IPS DF 19.7 (cell line): ENCODE measurements at places on chromosomes 1 and 21.

- no peak for DNase-seq
Observed at GRCh38 chr21:24272521-24272938, 1334.8 kb downstream of the MRPL39 start.

GRCh38 chr1:104780470-104781078, 1030.9 kb downstream of the AMY1C start:
- no peak for DNase-seq

GRCh38 chr1:239805851-239806772, 285.6 kb upstream of the FMN2 start:
- DNase-seq = no peak

GRCh38 chr1:97071173-97071572, 349.6 kb downstream of the PTBP2 start:
- no peak for DNase-seq

DNA sequence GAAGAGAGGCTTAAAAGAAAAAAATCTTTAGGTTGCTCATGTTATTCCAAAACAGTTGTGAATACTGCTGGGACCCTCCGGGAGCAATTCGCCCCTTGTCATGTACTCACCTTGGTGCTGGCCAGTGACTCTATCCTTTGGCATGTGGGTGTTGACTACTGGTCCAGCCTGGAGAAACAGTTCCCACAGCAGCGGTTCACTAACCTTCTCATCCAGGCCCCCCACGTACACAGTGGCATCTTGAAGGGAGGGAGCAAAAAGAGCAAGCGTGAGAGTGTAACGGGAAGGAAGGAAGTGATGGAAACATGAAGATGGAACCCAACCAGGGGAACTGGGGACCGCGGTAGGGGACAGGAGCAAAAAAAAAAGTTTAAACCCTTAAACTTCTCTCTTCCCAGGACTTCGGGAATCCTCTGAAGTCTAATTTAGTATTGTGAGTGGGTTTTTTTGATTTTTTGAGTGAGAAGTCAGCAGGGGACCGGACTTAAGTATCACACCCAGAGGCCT, 494 bp downstream of the SF3B4 start:
- no peak for DNase-seq

- no peak for DNase-seq
Observed at GRCh38 chr1:206457408-206458120, 12.7 kb upstream of the IKBKE start.

- no peak for DNase-seq
Observed at GRCh38 chr1:30586671-30587070, 136.7 kb downstream of the MATN1 start.

- DNase-seq = no peak
Observed at GRCh38 chr1:29953961-29954360, 717.6 kb downstream of the PTPRU start.

DNA sequence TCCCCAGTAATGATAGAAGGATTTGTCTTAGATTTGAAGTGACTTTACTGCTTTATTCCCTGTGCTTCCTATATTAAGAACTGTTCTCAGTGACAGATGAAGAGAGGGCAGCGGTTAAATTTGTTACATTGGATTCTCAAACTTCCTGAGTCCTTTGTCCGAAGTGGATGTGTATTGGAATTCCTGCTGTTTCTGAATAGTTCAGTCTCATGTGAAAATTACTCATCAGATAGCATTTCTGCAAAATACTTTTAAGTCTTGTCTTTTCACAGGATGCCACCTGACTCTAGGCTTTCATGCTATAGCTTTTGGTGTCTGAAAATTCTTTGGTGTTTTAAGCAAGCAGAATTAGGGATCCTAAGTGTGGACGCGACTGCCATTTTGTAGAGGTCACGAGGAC, 83.6 kb downstream of the PRDM2 start:
- no peak for DNase-seq

DNA sequence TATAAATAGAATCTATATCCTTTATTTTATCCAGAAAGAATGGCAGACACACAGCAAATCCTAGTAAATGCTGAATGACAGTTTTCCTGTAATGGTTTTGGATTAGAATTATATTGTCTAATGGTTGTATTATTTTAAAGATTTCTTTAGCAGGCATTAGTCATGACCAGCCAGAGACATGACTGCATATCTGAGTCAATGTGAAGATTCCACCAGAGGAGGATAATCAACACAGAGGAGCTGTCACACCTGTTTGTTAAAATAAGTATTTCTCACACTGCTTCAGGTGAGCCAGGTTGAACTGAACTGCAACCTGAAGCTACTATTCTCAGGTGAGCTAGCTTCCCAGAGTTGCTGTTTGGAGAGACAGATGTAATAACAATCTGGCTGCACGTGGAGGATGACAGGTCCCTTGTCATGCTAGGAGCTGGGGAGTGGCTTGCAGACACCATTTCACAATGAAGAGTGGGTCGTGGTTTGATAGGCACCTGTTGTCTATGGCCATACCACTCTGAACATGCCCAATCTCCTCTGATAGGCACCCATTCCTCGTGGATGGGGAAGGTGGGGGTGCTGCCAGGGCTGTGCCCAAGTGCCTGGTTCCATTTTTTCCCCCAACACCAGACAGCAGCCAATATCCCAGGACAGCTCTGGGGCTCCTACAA, 94.3 kb downstream of the KCNJ6 start:
- no peak for DNase-seq

DNA sequence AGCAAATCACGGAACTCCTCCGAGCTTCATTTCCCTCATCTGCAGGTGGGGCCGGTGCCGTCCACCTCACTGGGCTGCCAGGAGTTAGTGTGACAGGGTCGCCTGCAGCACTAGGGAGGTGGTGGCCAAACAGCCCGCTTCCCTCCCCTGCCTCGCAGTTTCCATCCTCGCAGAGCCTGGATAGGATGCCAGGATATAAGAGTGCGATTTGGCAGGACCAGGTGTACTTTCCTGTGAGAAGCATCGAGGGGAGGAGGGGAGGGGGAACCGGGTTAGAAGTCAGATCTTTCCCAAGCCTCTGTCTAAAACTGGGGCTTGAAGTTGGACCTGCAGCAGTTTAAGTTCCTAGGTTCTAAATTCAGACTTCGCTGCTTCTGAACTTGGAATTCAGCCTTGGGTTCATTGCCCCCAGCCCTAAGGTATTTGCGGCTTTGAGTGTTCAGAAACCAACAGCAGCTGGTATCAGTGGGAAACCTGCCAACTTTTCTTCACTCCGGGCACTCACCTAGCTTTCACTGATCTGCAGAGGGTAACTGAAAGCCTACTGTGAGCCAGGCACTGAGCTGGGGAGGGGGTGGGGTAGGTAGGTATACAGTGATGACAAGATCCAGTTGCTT, 1.7 kb upstream of the JUN start:
- DNase-seq = no peak

GRCh38 chr1:165877940-165878556, 50.6 kb downstream of the UCK2 start:
- DNase-seq = no peak

DNA sequence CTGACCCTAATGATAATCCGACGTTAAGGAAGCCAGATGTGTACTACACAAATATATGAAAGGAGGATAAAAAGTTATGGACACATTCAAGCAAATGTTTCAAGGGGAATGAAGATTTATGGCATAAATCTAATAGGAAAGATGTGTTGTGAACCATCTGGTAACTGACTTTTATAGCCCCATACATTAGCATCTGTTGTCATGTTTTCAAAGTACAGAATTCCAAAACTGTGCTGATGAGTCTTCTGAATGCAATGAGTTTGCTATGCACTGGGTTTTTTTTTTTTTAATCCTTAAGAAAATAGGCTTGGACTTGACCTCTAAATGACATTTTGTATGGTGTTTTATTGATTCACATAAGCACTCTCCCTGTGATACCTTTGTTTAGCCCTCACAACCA, 158.5 kb upstream of the ESRRG start:
- DNase-seq = no peak

- no peak for DNase-seq
Observed at GRCh38 chr1:55128418-55128995, 86.7 kb downstream of the USP24 start.

DNA sequence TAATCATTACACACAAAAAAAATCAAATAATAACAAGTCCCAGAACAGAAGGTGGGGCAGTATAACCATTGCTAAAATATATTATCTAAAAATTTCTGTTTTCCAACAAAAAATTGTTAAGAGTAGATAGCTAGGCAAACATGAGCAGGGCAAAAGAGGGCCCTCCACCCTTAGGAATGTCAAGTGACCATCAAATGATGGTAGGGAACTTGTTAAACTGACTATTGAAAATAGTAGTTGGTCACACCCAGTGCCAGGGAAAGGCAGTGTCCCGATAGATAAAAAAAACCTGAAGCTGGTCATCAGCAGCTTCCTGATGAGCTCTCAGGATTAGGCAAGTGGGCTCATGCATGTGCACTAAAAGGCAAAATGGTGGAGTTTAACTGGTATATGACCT, 18.4 kb upstream of the COP1 start:
- DNase-seq = no peak

- DNase-seq = no peak
Observed at GRCh38 chr1:182385885-182386853, 5.4 kb downstream of the GLUL start.

DNA sequence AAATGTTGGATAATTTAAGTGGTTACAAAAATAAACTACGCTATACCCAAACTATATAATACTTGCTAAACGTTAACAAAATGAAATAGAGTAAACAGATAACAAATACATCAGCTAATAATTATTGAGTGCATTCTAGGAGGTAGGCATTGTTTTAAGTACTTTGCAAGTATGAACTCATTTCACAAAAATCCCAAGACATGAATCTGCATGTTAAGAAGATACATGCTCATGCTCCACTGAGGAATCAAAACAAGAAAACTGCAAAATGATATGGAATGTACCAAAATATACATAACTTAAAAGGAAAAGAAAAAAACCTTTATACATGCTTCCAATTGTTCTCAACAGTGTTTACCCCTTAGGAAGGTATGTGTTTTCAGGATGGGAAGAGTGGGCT, 2.5 kb downstream of the FRRS1 start:
- no peak for DNase-seq

DNA sequence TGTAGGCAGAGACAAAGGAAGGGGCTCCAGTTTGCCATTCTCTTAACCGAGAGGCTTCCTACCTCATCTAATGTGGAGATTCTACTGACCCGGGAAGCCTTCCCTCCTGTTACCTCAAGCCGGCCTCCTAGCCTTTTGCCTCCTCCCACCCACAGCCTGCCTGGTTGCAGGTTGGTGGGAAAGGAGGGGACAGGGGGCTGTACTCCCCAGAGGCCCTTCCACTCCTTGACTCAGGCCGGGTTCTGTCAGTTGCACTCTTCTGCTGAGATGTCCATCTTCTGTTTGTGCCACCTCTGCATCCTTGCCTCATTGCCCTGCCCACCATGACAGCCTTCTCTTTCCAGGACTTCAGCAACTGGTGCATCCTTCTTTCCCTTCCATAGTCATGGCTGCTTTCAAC, 98.0 kb upstream of the SLC44A3 start:
- no peak for DNase-seq

GRCh38 chr1:93701629-93702028, 20.0 kb upstream of the BCAR3 start:
- DNase-seq = no peak

GRCh38 chr1:112673592-112674439, 643 bp upstream of the MOV10 start:
- DNase-seq = no peak

GRCh38 chr1:214361636-214362035, 80.7 kb downstream of the SMYD2 start:
- no peak for DNase-seq

DNA sequence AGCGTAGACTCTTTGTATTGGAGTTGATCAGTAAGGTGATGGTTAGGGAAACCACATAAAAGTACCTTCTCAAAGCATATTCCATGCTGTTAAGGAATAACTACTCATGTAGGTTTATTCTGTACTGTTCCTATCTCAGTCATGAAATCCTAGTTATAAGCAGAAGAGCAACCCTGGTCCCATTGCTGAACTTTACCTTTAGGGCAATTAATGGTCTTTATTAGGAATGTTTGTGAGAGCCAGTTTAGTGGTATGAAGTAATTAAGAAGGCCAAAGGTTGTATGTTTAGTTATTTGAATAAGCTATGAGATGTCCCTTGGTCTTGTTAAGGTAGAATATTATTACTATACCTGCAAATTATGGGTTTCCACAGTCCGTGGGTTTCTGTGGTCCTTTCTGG, 44.0 kb downstream of the ACP6 start:
- no peak for DNase-seq

DNA sequence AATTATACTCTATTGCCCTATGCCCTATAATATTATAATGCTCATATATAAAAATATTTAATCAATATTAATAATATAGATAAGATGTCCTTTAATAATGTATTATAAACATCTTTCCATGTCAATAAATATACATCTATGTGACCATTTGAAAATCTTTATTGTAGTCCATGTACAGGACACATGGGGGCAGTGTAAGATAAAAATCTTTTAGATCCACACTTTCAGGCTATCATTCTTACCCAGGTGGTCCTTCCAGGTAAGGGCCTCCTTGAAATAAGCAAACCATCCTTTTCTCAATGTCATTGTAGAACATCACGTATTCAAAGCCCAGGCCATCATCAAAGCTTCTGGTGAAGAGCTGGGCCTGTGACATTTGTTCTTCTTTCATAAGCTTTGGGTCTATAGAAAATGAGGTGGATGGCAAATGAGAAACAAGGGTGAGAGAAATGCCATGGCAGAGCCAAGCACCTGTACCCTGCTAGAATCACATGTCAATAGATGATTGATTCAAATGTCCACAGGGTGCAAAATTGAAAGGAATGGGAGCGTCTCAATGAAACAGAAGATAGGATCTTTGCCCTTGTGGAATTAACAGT, 20.2 kb downstream of the THEM4 start:
- DNase-seq = no peak

DNA sequence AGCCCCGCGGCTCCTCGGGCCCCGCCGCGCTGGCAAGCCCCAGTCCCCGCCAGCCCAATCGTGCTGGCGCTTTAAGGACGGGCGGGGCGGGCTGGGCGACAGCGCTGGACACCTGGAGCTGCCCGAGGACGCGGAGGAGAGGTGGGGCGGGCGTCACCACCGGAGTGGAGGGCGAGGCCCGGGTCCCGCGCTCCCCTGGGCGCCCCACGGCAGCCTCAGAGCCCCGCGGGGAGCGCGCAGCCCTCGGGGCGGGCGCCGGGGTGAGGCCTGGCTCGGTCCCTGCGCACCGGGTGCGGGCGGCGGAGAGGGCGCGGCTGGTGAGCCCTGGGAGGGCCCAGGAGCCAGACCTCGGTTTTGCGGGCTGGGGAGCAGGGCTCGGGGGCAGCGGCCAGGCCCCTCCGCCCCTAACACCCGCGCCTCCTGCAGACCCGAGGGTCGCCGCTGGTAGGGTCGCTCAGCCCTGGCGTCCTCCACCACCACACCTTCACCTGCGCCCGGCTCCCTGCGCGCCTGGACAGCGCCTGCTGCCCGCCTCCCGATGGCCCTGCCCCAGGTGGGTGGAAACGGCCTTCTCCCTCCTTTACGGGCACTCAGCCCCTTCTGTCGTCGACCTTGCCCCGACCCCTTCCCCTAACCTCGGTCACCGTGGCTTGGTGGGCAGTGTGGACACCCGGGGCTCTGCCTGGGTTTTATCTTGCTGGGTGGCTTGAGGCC, at the start of gene TMEM61:
TMEM61 (plus strand) TSS at position 101 of the 714 bp plus-strand sequence; CDS start at position 539, 438 bp downstream.
- no peak for DNase-seq

DNA sequence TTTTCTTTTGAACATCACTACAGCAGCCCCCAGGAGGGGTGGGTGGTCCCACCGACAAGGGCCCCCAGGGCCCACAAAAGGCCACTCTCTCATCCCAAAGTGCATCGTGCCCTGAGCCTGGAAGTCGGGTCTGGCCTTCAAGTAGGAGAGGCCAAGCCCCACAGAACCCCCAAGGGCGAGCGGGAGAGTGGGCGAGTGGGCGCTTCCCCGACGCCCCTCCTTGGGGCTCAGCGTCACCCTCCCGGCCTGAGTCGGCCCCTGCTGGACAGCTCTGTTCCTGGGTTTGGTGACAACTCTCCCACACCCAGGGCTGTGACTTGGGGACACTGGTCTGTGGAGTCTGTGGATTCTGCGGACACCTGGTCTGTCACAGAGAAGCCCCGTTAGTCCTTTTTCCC, 42.2 kb upstream of the COL18A1 start:
- DNase-seq = no peak
